ENCODE measurements at places on chromosomes 2 and 18.
A peak's percentile ranks its signal among the peaks of the same experiment; 100 is the strongest.

GRCh38 chr2:157259386-157259785 is 1.9 kb downstream of the GALNT5 start:
- no peak for DNase-seq

DNA sequence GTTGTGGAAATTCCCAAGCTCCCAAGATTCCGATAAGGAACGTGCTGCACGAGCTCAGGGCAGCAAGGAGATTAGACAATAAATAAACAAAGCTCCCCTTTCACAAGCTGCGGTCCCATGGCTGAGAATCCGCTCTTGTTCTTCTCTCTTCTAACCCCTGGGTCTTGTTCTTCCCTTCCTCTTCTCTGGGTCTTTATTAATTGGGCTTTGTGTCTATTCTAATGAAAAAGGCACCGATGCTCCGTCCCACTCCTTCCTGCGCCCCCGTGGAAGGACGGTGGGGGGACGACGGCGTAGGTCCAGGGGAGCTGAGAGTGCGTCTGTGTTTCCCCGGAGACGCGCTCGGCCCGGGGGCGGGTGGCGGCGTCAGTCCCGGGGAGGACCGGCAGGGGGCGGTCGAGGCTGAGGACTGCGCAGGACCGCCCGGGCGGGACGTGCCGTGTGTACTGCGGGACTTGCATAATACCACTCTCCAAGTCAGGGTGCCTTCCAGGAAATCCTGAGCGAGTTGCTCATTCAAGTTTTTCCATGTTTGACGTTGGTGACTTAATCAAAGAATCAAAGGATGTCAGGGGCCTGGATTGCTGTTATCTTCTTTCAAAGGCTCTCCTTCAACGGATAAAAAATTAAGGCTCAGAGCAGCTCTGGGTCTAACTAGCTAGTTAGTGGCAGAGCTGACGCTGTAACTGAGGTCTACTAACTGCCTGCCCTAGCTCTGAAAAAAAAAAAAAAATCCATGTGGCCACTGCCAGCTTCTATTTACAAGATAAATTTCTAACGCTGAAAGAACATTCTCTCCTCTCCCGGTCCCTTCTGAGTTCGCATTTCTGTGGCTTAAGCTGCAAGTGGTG is 321.4 kb downstream of the TGIF1 start:
- peak; percentile 94 for DNase-seq

GRCh38 chr18:5966514-5966913 is 71.2 kb upstream of the TMEM200C start:
- DNase-seq: no peak

GRCh38 chr18:40911582-40912254 is 1043.3 kb upstream of the PIK3C3 start:
- DNase-seq: peak; percentile 82

DNA sequence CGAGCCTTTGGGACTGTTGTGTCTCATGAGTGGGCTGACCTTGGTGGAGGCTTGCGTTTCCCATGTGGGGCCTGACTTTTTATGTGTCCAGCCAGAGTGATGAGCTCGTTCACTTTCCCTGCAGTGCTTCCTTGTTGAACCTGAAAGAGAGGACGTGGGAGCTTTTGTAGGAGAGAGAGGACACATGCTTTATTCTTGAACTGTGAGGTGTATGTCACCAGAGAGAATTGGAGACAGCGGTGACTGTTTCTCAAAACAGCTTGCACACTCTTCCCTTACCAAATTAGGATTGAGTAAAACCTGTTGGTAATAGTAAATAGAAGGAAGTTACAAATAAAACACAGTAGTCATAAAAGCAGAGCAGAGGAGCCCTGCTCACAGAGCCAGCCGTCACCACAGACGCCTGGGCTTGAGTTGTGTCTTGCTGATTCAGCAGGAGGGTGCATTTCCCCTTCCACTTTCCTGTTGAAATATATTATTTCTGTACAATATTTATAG is 60.7 kb downstream of the INPP4A start:
- peak; percentile 7 for DNase-seq

DNA sequence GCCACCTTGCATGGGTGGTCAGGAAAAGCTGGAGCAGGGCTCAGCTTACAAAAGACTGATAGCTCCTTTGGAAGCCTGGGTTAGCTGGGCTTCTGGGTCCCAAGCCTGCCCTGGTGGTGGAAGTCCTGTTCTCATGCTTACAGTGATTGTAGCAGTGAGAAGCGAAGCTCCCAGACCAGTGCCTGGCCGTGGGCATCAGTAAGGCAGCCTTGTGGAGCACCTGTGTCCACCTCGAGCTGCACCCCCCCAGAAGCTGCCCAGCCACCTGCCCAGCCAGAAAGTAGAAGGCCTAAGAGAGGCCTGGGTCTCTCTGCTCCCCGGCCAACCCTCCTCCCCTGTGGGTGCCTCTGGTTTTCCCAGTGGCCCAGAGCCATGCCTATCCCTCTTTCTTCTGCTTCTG is 10.5 kb downstream of the GLI2 start:
- DNase-seq: no peak

- DNase-seq: peak; percentile 82
Measured at GRCh38 chr2:32798829-32799228, 147.9 kb upstream of the LTBP1 start.

DNA sequence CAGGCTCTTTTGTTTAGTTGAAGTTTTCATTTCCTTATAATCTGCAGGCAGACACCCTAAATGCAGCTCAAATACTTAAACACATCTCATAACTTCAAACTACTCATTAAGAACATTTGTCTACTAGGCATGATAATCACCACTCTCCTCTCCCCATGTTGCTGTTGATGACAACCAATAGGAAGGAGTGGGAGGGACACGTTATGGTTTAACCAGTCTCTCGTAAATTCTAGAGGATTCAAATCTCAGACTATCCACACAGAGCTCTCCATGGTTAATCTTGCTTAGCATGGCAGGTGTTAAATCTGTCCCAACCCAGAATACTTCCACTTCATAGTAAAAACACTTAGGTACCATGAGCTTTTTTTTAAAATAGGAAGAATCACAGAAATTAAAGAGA is 127.4 kb upstream of the AQP4 start:
- no peak for DNase-seq

GRCh38 chr2:95056461-95057459 is 31.3 kb downstream of the MAL start:
- DNase-seq: no peak

DNA sequence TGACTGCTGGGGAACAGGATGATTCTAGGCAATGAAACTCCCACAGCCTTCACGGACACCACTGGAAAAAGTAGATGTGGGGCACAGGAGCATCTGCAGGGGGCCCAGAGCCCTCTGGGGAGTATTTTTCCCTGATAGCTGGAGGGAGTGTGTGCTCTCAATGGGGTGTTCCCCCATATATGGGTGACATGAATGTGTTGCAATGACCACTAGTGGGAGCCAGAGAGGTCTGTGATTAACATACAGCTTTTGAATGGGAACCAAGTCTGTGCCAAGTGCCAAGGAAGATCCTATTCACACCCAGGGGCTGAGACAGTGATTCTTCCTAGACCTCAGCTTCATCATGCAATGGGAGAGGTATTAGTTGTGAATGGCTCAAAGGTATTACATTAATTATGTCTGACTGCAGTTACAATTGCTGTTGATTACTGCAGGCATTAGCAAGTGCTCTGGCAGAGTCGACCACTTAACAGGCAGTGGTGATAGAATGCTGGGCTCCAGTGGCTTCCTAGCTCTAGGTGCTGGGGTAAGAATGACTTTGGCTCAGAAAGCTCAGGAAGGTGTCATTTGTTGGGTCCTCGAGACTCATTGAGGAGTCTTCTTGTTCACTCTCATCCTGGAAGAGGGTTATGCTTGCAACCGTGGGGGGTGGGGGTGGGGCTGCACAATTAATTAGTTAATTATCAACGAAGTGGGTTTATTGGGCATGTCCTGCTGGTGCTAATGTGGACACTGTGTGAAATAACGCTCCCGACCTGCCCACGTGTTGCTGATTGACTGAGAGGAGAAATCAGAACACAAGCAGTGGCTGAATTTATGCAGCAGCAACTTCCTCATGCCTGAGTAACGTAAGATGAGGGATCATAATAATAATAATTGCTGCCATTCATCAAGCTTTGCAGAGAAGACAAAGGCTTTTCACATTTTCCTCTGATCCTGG is 194.1 kb downstream of the CLIP4 start:
- peak; percentile 69 for DNase-seq

GRCh38 chr18:23884681-23885375 is 129.7 kb upstream of the TTC39C start:
- DNase-seq: no peak

- no peak for DNase-seq
Measured at GRCh38 chr2:128282976-128283810, 35.5 kb downstream of the HS6ST1 start.

DNA sequence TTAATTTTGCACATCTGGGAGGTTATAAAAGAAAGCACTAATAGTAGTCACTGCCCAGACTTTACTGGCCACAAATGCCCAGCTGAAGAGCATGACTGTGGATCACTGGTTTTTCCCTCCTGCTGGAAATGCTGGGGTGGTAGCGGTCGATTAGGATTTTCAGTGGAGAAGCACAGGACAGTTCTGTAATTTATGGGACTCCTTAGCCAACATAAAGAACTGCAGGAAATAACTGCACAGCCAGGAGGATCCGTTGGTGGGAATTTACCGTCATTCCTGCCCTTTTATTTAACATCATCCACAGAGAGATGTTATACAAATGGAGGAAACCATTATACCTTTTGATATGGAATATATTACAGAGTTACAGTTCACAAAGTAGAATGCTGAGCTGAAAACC is 61.5 kb downstream of the TNFRSF11A start:
- no peak for DNase-seq

DNA sequence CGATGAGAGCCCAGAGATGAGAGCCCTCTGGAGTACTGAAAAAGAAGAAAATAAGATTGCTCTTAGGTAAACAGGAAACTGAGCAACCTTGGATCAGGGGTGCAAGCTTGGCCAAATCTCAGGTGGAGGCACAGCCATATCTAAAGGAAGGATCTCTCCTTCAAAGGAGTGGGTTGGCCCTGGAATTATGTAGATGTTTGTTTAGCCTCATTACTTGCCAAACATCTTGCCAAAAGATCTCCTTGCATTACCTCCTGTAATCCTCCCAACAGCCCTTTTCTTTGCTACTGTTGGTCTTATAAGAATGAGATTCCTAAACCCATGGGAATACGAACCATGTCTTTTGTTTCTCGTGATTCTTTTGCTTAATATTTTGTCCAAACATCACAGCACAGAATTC is 332.6 kb upstream of the NCKAP5 start:
- DNase-seq: no peak
